ENCODE measurements at places on chromosomes 1 and 21. TPM values are rescaled to one million over a fixed set of nuclear protein-coding genes. Genes with fewer than 3 reads are reported as not detected.

Gene ZBTB21
- total RNA-seq = 15.1 TPM

Gene NR5A2
- total RNA-seq = 65.9 TPM

DNA sequence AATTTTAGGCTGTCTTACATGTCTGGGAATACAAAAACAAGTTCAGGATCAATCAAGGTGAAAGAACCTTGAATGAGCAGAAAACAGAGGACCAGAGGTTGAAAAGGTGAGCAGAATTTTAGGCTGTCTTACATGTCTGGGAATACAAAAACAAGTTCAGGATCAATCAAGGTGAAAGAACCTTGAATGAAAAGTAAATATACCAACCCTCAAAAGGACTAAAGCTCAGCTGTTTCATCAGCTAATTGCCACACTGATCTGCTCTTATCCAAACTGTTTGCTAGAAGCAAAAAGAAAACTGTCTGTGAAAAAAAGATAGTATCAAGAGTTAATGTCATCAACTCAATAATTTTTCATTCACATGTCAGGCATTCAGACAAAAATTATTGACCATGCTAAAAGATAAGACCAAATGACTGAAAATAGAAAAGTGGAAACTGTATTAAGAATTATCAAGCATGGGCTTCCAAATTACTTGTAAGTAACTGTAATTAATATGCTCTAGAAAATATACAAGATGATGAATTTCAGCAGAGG, 69.2 kb downstream of the LTN1 start:
- H3K4me3 ChIP-seq = no peak overlapping the region
- H3K27me3 ChIP-seq = no peaks in the 10 kb centered on the region
- H3K36me3 ChIP-seq = no peaks in the 10 kb centered on the region

- H3K4me3 ChIP-seq = no peak overlapping the region
- DNase-seq = no peak
- H3K27me3 ChIP-seq = no peaks in the 10 kb centered on the region
These were observed 160.7 kb downstream of the HHIPL2 start for GRCh38 chr1:222387007-222387814.

GRCh38 chr1:38300616-38301015, 254.0 kb upstream of the POU3F1 start:
- no peak overlapping the region for H3K27ac ChIP-seq
- no peaks in the 10 kb centered on the region for H3K27me3 ChIP-seq
- H3K4me1 ChIP-seq = no peaks in the 10 kb centered on the region
- H3K36me3 ChIP-seq = no peaks in the 10 kb centered on the region

Data from colonic mucosa (tissue), 4 donors.